ENCODE measurements at places on chromosomes 6 and 20. TPM values are rescaled to one million over a fixed set of nuclear protein-coding genes. Genes with fewer than 3 reads are reported as not detected.
A peak's percentile ranks its signal among the peaks of the same experiment; 100 is the strongest.

DNA sequence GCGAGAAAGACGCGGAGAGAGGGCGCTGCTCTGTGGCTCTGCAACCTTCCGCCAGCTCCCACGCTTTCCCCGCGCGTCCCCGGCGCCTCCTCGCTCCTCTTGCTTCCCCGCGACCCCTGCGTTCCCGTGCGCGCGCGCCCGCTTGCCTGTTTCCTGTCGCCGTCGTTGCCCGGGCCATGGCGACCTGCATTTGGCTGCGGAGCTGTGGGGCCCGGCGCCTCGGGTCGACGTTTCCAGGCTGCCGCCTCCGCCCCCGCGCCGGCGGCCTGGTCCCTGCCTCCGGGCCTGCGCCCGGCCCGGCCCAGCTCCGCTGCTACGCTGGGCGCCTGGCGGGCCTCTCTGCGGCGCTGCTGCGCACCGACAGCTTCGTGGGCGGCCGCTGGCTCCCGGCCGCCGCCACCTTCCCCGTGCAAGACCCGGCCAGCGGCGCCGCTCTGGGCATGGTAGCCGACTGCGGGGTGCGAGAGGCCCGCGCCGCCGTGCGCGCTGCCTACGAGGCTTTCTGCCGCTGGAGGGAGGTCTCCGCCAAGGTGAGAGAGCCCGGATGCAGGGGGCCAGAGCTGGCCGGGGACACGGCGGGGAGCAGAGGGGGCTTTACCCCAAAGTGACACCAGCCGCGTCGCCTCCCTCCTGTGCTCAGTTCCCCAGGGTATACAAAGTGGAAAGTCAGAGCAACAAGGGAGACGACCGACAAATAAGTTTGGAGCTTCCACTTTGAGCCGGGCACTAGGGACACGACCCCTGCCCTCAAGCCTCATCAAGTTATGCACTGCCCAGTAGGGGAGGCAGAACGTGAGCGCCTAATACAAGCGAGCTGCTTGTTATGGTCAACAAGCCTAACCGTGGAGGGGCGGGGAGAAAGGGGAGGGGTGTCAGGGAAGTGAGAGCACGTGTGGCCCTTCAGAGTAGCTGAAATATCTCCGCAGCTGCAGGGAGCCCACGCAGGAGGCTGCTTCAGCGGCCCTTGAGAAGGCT, at the start of gene ALDH5A1:
Gene ALDH5A1, plus strand, starts transcription at position 149 of the 975 bp plus-strand sequence. Its CDS starts 28 bp downstream, at position 177.
- DNase-seq: peak; percentile 38

DNA sequence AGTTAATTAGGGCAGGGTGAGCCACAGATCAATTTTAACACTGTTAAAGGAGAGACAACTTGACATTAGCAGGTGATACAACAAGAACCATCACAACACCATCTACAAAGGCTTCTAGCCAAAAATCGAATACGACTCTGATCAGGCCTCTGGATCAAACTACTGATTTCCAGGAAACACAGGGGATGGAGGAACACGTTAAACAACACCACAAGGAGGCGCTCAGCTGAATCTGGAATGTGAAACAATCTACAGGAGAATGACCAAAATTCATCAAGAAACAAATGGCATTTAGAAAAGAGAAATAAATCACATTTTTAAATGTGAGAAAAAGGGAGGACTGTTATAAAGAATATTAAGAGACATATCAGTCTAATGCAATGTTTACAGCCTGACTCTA, 13.5 kb upstream of the MAFB start:
- DNase-seq: no peak

GRCh38 chr20:58303547-58303946, 6.0 kb upstream of the RAB22A start:
- DNase-seq: no peak

DNA sequence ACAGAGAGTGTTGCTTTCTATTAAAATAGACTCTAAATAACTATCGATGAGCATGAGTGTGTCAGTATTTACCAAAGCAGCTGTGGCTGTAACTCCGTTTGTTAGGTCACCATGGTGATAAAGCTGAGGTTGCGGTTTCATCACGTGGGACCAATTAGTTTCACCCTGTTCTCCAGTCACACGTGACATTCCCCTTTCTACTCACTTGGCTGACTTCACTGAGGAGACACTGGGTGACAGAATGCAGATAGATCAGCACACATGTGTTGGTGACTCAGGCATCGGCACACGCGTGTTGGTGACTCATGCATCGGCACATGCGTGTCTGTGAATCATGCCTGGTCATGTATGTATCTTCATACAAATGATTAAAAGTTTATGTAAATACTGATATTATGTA, 285.4 kb downstream of the THBS2 start:
- DNase-seq: no peak

GRCh38 chr20:48180618-48181017, 395.3 kb upstream of the SULF2 start:
- no peak for DNase-seq

DNA sequence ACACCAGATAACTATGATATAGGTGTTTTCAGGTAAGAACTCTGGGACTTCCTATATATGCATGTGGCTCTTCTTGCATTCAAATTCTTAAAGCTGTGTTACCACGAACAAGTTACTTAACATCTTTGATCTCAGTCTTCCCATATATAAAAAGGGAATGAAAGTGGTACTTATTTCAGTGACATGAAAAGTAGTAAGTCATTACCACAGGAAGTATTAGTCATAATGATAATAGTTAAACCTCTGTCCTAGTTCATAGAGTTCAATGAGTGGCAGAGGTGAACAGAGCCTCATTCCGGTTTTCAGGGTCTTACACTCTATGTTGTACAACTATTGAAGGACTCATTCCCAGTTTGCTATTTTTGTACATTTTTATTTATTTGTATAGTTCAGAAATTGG, 237.0 kb downstream of the NKAIN2 start:
- DNase-seq: no peak

- no peak for DNase-seq
Measured at GRCh38 chr6:131363947-131364834, 208.8 kb upstream of the ARG1 start.

- no peak for DNase-seq
Measured at GRCh38 chr20:62845416-62846160, 16.0 kb downstream of the TCFL5 start.

DNA sequence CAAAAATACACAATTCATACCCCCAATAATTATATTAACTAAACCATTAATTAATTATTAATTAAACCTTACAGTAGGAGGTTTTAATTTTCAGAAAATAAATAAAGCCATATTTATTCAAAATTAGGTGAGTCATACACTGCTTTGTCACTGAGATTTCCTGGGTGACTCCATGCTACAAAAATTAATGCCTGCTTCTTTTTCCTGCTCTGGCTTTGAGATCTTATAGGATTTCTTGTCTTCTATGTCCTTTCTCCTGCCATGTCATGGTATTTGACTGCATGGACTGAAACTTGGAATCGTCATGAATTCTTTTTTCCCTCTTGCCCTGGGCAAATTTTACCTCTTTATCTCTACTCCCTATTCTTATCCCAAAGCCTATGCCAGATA, 133.2 kb downstream of the PHACTR1 start:
- no peak for DNase-seq

- no peak for DNase-seq
Measured at GRCh38 chr20:46634528-46634927, 16.7 kb downstream of the SLC13A3 start.

GRCh38 chr6:4591218-4591617, 185.0 kb upstream of the CDYL start:
- DNase-seq: no peak

- no peak for DNase-seq
Measured at GRCh38 chr6:25222006-25222678, 57.0 kb upstream of the CARMIL1 start.

- no peak for DNase-seq
Measured at GRCh38 chr20:8573686-8574085, 441.6 kb downstream of the PLCB1 start.

GRCh38 chr6:168678588-168678987, 237.6 kb downstream of the SMOC2 start:
- DNase-seq: no peak

DNA sequence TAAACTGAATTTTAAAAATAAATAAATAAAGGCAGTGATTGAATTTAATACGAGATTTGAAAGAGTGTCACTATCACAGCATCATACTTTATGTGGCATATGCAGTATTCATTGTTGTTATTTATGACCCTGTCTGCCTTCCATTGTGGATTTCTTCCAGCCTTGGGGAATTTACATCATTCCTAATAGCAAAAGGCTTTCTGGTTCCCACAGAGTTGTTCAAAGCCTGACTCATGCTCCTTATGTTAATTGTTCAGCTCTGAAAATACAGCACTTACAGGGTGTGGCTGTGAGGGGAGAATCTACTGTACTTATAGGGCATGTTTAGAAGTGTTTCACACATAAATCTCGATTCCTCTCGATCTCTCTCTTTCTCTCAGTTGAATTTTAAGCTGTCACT, 54.4 kb downstream of the JAG1 start:
- no peak for DNase-seq

RAET1G gene
- 1.9 TPM for polyA plus RNA-seq

GSTA3 gene
- polyA plus RNA-seq: 0.50 TPM

FLRT3 gene
- polyA plus RNA-seq: 138 TPM

TMEM74B gene
- polyA plus RNA-seq: 2.6 TPM

ZKSCAN3 gene
- 10.5 TPM for polyA plus RNA-seq

PNLDC1 gene
- polyA plus RNA-seq: 0.36 TPM

SNX9 gene
- polyA plus RNA-seq: 43.2 TPM
